Stimulated activated CD4-positive, alpha-beta T cell treated with anti-CD3 and anti-CD28 coated beads, Interleukin-2, amount 100 ng/mL, for 4 hours (primary cell): ENCODE measurements at places on chromosomes 1 and 21.

DNA sequence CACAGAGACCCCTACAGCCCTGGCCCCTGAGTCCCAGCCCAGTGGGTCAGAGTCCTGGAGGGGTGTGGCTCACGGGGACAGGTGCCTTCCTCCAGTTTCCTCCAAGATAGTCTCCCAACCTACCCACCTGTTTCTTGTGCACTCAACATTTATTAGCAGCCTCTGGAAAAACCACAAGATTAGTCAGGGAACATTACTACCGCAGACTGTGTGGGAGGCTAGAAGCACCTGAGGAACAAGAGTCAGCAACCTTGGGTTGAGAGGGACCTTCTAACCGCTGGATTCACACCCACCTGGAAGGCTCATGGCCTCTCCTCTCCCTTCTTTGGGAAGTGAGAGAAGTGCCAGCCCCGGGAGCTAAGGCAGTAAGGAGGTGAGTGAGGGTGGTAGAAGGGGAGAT lies 22.5 kb upstream of the IKBKE start:
- DNase-seq = no peak

GRCh38 chr21:38503583-38503982 lies 5.3 kb upstream of the ERG start:
- no peak for DNase-seq

DNA sequence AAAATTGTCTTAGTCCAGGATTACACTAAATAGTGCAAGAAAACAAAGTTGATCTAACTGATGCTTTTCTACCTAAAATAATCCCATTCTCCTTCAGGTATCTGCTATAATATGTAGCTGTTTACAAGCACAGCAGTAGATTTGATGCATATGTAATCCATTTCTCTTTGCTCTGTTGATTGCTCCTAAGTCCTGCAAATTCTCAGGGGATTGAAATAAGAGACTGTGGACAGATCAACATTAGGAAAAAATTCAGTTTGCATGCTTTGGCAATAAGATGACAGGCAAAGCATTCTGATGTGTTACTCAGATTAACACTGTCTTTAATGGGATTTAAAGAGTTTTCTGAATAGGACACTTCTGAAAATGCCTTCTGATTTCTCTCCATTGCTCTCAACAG lies 34.7 kb downstream of the RNF11 start:
- DNase-seq = no peak

DNA sequence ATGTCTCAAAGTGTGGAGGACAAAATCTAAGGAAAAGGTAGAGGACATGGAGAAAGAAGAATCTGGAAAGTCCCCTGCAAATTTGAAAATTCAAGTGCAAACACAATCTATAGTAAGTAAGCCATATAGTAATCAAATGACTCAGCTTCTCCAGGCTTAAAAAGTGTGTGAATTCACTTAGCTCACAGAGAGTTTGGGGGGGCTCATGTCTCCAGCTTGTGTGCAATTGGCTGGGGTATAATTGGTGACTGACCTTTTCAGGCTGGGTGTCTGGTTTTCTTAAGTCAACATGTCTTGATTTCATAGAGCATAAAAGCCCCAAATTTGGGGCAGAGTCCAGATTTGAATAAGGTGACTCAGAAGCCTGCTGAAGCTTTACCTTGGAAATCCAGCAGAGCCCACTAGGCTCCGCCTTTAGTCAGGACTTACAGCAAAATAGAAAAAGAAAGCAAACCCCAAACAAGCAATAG lies 8.6 kb downstream of the CLDN14 start:
- no peak for DNase-seq

GRCh38 chr1:199854686-199855321 lies 172.7 kb upstream of the NR5A2 start:
- no peak for DNase-seq

DNA sequence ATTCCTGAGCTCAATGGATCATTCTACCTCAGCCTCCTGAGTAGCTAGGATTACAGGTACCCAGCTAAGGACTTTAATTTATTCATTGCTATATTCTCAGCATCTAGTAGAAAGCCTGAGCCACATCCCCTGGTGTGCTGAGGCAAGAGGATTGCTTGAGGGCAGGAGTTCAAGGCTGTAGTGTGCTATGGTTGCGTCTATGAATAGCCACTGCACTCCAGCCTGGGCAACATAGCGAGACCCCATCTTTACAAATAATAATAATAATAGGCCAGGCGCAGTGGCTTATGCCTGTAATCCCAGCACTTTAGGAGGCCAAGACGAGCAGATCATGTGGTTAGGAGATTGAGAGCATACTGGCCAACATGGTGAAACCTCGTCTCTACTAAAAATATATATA lies 3.3 kb upstream of the RPS6KA1 start:
- DNase-seq = no peak

DNA sequence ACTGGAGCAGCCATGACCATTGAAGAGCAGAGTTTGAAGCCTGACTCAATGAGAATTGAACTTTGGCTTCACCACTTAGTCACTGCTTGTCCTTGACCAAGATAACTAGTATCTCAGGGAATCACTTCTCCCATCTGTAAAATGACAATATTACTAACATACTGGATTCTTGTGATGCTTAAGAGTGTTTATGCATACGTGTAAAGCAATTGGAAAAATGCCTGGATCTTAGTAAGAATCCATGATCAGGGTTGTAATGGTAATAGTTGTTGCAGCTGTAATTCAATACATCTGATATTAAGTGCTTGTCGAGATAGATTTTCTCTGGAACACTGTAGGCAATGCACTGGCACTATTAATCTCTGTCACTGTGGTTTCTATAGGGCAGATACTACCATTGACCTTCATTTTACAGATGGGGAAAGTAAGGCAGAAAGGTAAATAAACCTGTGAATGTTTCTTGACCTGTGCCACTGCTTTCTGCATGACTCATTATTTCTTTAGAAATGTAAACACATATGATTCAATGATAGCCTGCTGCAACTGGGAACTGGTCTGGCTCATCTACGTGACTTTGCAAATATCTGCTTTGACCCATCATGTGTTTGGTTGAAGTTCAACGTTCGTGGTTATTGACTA lies 662.5 kb downstream of the PLA2G4A start:
- no peak for DNase-seq

DNA sequence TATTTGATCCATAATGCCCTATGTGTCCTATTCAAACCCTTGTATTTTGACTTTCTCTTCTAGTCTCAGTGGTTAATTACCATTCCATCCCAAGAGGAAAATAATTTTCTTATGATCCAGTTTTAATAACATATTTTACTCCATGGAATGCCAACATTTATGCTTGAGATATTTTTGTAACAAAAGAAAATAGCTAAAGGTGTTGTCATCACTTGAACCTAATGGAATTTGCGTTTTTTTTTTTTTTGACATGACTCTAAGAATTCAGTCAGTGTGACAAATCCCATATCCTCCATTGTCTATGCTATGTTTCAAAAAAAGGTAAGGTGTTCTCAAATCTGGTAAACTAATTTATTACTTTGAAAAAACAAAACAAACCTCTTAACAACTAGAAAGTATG lies 324.1 kb upstream of the ADAMTS5 start:
- DNase-seq = no peak

GRCh38 chr21:37566790-37567615 lies 200.4 kb downstream of the DYRK1A start:
- DNase-seq = no peak

DNA sequence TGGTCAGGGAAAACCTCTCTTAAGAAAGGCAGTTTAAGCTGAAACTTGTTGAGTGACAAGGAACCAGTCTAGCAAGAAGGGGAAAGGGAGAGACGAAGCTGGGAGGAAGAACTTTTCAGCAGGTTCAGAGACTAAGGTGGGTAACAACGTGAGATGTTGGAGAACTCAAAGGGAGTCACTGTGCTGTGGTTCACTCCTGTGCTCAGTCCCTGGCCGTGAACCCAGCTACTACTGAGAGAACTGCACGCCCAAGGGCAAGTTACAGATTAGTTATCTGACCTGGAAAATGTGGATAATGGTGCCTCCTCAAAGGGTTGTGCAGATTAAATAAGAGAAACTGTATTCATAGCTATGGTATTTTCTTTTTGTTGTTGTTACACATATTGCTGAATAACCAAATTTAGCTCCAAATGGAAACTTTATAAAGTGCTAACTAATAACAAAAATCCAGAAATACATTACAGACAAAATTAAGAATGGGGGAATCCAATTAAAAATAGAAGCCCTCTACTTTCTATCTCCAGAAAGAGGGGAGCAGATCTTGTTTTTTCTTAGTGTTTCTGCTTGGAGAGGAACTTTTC lies 2.9 kb downstream of the ZBTB40 start:
- no peak for DNase-seq

DNA sequence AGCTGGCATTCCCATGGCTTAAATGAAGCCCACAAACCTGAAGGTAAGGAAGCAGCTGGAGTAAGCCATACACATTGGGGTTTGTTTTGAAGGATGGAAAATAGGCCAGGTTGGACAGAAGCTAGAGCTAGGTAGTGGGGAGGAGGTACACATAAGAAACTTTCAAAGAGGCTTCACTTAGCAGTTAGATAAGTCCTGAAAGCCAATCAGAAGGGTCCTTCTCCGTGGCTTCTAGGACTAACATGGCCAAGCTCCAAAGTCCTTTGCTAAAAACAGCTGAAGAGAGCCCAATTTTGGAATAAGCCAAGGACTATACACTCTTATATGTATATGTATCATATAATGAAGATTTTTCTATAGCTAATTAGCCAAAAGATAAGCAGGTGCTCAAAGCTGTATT lies 1.8 kb downstream of the EYA3 start:
- no peak for DNase-seq

GRCh38 chr1:155223047-155223446 lies 14.6 kb downstream of the MTX1 start:
- no peak for DNase-seq

DNA sequence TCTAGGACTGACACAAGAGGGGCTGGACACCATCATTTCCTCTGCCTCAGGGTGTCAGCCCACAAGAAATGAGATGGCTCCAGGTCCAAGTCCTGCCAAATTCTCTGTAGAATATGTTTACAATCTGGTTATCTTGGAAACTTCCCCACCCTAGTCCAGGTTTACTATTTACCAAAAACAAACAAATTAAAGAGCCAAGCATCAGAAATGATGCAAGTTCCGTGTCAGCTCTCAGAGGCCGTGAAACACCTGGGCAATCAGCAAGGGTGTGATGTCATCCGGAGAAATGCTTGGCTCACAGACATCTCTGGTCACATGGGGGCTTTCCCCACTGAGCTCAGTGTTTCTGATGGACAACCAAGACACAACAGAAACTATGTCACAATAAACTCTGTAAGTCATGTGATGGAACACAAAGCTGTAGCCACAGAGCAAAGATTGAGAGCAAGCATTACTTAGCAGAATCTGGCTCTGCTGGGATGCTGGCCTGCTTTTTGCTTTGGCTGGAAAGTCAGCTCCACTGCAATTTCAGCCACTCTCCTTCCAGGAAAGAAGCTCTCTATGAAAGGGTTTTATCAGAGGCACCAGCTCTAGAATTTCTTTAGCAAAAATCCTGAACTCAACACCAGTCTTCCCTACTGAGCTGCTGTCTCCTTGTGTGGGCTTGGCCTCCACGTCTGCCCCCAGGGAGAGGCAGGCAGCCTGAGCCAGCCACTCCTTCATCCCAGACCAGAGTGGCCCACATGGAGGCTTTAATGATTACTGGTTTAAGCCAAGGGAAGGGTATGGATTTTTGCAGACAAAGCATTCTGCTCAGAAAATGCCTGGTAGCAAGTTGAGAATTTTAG lies 55.9 kb downstream of the NENF start:
- no peak for DNase-seq

GRCh38 chr1:55466373-55466772 lies 251.2 kb upstream of the USP24 start:
- DNase-seq = no peak

DNA sequence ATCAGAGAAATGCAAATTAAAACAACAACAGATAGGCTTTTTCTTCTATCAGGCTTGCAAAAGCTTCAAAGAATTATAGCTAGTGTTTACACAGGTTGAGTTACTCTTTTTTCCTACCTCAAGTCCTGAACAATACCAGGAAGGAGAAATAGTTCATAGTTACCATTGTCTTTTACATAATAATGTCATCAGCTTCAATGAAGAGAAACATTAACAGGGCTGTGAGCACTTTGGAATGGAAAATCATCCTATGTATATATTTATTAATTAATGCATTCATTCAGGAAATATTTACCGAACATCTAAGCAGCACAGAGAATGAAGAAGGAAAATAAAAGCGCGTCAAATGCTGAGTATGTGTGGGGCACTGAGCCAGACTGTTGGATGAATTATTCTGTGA lies 197.3 kb downstream of the ZBTB18 start:
- DNase-seq = no peak

- no peak for DNase-seq
These were observed 14.2 kb downstream of the VPS13D start for GRCh38 chr1:12244078-12244477.

GRCh38 chr1:46081206-46081605 lies 51.2 kb downstream of the PIK3R3 start:
- DNase-seq = no peak

GRCh38 chr1:19495799-19496526 lies 10.6 kb upstream of the CAPZB start:
- DNase-seq = no peak

DNA sequence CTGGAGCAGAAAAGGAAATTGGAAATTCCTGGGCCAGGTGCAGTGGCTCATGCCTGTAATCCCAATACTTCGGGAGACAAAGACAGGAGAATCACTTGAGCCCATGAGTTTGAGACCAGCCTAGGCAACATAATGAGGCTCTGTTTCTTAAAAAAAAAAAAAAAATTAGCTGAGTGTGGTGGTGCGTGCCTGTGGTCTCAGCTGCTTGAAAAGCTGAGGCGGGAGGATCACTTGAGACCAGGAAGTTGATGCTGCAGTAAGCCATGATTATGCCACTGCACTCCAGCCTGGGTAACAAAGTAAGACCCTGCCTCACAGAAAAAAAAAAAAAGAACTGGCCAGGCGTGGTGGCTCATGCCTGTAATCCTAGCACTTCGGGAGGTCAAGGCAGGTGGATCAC lies 56.7 kb downstream of the SRSF11 start:
- no peak for DNase-seq

DNA sequence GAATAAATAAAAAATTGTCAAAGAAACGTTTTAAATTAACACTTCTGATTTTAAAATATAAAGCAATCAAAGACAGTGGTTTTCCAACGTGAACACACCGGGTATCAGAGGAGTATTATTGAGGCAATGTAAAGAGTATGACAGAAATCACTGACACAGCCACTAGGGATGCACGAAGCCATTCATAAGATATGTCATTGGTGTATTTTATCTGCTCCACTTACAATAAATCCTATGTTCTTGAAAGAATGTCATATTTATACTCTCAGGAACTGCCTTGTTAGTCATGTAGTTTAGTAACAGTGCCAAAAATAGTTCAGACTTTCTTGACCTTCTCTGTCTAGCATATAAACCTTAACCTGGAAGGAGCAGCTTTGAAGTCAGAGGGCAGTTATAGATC lies 835.0 kb upstream of the NCAM2 start:
- DNase-seq = no peak
